Natural killer cell (primary cell): ENCODE measurements at places on chromosomes 7 and 10. TPM values are rescaled to one million over a fixed set of nuclear protein-coding genes. Genes with fewer than 3 reads are reported as not detected.
A peak's percentile ranks its signal among the peaks of the same experiment; 100 is the strongest.

GRCh38 chr10:43737003-43737402 is 88.3 kb upstream of the ZNF32 start:
- no peak for DNase-seq

Gene NKX1-2
- not detected for total RNA-seq

Gene PCDH15
- total RNA-seq: not detected

GRCh38 chr7:151166629-151167196 is 781 bp downstream of the GBX1 start:
- no peak for DNase-seq

DNA sequence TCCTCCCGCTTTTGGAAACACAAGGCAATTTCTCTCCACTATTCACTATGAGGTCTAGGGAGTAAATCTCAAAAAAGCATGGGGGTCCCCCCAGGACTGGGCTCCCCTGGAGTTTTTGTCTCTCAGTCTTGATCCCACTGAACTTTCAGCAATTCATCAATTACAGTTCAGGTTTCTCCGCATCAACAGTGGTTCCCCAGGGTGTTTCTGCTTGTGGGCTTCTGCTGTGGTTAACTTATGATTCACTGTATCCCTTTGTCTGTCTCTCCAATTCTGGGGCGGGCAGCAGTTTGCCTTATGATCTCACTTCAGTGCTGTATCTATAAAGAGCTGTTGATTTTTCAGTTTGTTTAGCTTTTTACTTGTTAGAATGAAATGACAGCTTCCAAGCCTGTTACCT is 142.6 kb upstream of the CDC14C start:
- DNase-seq: no peak

DNA sequence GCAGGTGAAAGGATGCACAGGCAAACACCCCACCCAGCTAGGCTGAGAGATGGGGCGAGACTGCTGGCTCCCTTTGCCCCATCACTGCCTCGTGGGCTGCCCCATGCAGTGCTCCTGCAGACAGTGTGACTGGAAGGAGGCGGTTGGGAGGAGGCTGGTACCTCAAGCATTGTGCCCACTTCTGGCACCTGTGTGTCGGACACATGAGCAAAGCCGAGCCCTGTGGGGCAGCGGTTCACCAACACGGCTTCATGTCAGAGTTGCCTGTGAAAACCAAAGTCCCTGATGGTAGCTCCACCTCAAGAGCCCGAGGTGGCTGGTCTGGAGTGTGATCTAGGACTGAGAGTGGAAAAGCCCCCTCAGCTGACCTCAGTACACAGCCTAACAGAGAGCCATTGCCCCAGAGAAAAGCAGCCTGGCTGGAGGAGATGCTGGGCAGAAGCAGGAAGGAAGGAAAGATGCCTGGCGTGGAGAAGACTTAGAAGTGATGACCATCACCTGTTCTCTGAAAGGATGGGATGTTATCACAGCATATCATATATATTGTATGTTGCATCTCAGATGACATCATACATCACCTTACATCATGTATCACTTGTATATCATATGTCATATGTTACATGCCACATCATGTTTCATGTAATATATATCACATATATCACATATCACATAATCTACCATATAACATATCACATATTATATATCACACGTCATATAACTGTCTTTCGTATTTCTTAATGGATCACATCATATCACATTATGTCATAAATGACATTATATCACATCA is 75.6 kb downstream of the ADCY1 start:
- DNase-seq: no peak

- DNase-seq: no peak
These were observed 68.0 kb upstream of the PCDH15 start for GRCh38 chr10:54869022-54869421.

- no peak for DNase-seq
These were observed 34.4 kb upstream of the AGR3 start for GRCh38 chr7:16916105-16916639.

Gene CAMK2B
- not detected for total RNA-seq

Gene NEBL
- total RNA-seq: not detected

Gene CADPS2
- not detected for total RNA-seq

- no peak for DNase-seq
These were observed 38.1 kb downstream of the USP54 start for GRCh38 chr10:73552819-73553715.

Gene LEP
- not detected for total RNA-seq

Gene BHLHA15
- total RNA-seq: not detected

Gene FGF8
- not detected for total RNA-seq

GRCh38 chr10:102455893-102456471 is 4.6 kb upstream of the C10orf95 start:
- no peak for DNase-seq

GRCh38 chr7:80840681-80841080 is 78.2 kb downstream of the SEMA3C start:
- no peak for DNase-seq

Gene NPFFR1
- total RNA-seq: not detected

- no peak for DNase-seq
These were observed 147.1 kb downstream of the RNF216 start for GRCh38 chr7:5634107-5634950.

GRCh38 chr10:126917375-126917774 is 12.1 kb downstream of the DOCK1 start:
- DNase-seq: no peak

DNA sequence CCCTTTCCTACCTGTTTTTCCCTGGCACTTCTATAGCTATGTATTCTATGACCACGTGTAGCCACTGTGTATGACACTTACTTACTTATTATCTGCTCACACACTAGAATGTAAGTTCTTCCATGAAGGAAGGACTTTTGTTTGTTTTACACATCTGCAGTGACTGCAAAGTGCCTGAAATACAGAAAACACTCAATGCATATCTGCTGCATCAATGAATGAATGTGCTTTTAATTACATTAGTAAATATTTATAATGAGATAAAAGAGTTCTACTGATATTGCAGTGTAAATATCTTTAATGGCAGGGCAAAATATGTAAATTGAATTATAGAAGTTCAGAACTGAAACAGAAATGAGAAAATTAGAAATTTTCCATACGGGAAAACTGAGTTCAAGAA is 43.5 kb upstream of the CDC14C start:
- DNase-seq: no peak

DNA sequence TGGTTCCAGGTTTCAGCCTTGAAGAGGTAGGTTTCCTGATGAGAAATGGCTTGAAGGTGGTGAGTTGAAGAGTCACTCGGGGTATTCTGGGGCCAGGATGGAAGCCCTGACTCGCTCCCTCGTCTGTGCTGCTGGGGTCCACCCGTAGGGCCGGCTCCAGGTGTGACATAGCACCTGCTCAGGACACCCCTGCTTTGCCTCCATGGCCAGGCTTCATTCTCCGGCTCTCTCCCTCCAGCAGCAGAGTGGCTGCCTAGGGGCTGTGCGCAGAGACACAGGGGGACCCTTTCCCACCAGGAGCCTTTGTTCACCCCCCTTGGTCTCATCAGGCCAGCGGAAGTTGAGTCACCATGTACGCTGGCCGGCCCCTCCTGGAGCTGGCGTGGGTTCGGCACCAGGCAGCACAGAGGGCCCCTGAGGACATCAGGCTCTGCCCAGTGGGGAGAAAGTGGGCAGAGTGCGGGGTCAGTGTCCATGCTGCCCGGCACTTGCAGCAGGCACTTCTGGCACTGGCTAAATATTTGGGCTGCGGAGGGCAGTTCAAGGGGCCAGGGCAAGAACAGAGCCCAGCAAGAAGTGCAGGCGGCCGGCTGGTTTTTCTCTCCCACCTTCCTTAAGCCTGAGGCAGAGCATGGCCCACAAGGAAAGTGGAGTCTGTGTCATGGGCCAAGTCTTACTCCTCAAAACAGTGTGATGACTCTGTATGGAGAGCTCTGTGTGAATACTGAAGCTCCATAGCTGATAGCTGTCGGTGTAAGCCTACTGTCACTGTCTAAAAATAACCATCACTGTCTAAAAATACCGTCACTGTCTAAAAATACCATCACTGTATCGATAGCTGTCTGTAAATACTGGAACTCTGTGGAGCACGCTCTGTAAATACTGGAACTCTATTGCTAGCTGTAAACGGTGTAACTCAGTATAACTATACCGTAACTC is 3.7 kb upstream of the PRKAR1B start:
- no peak for DNase-seq

DNA sequence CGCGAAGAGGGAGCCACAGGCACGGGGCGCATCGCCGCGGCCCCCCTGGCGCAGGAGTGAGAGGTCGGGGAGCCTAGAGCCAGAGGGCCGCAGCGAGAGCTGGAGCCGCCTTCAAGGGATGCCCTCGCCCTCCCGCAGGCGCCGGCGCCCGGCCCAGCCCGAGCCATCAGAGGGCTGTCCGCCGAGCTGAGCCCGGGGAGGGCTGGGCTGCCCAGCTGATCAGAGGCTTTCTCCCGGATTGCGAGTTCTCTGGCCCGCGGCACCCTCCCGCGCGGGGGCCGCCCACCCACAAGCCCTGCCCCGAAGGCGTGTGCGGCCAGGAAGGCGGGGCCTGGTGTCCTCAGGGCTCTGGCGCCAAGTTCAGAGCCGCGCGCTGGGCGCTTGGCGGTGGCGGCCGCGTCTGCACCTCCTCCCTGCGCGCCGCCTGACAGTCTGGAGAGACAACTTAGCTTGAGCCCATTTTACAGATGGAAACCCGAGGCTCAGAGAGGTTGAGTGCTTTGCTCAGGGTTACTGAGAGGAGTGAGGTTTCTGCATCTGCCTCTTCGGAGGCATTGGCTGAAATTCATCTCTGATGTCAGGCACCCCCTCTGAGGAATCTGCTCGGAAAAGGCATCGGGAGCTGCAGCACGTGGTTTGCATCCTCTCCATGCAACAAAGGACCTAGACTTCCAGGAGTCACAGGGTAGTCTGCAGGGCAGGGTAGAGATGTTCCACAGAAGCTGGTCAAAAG is 3.8 kb upstream of the ANTXRL start:
- no peak for DNase-seq

DNA sequence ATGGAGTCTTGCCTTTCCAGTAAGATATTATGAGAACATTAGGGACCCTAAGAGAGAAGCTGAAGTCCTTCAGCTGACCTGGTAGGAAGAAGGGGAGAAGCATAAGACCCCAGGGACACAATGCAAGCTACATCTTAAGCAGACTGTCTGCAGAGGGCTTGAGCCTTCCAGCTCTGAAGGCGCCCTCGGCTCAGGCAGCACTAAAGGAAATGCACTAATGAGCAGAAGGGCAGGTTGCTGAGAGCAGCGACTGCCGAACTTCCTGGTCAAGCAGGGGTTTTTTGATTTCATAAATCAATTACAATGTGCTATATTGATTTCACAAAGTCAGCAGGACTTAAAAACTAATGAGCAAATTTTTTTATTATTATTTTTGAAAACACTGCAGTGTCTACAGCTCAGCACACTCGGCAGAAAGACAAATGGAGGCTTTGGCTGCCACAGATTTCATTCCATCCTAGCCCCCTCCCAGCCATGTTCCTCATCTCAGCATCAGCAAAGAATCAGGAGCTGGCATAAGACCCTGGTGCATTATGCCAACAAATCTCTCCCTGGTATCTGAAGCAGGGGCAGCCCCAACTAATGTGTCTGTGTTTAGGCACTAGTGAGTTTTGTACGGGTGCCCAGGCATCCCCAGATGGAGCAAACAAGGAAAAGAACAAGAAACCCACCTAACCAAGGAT is 57.1 kb downstream of the LRRTM3 start:
- DNase-seq: no peak

GRCh38 chr10:31101123-31101522 is 69.5 kb upstream of the ZNF438 start:
- peak; percentile 46 for DNase-seq

- no peak for DNase-seq
These were observed 9.8 kb upstream of the PLAC9 start for GRCh38 chr10:80122746-80123145.

DNA sequence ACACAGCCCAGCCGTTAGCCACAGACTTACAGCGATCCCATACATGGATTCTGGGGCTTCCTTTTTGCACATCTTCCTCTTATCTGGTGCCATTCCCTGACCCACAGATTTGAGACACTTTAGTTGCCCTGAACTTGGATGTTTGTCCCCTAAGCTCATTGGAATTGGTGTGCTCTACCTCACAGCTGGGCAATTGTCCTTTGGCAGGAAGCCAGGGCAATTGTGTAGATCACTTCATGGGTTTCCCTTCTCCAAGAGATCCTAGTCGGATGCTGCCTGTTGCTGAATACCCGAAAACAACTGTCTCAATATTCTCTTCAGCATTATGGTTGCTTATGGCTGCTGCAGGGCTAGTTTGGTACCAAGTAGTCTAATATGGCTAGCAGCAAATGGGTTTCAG is 470.7 kb upstream of the MKI67 start:
- no peak for DNase-seq

- DNase-seq: no peak
These were observed at the start of gene SAMD9L for GRCh38 chr7:93148144-93148543. Gene SAMD9L (minus strand): TSS chr7:93148385. CDS start chr7:93135971, 12,414 bp downstream.

DNA sequence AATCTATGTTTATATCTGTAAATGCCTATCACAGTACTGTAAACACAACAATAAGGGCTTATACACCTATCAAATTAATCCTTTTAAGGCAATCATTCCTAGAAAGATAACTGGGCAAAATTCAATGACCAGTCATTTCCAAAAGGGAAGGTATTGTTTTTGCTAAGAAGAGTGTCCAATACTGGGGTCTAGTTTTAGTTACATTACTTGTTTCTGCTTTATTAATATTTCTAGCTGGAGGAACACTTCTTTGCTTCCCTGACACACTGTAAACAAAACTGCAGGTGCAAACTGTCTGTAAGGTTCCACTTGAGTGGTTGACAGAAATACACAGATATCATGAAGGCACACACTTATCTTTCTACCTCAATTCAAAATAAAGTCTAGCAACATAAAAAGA is 84.2 kb upstream of the FAM133B start:
- no peak for DNase-seq

DNA sequence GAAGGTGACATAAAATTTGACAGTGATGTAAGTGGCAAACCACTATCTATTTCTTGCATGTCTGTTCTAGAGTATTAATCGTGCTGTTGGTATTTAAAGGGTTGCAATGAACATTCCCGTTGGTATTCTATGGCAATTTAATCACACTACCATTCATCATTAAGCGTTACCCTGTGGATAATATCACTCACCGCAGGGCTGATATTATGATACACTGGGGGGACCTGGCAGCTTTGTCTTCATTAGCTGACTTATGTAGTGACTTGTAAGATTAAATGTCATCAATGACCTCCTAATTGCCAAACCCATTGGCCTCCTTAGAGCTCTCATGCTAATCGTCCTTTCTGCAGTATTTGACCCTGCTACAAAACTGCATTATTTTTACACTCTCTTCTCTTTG is 624.5 kb upstream of the VSTM2A start:
- DNase-seq: no peak

- no peak for DNase-seq
These were observed 314.9 kb upstream of the AUTS2 start for GRCh38 chr7:69283421-69283820.

Gene SLC16A9
- not detected for total RNA-seq

GRCh38 chr10:119807960-119808697 is 64.5 kb downstream of the MCMBP start:
- no peak for DNase-seq

GRCh38 chr7:82616059-82616728 is 172.6 kb upstream of the CACNA2D1 start:
- no peak for DNase-seq
